ENCODE measurements at places on chromosomes 12 and 14.

GRCh38 chr14:20803223-20803622 is 579 bp upstream of the RNASE1 start:
- no peak for DNase-seq

DNA sequence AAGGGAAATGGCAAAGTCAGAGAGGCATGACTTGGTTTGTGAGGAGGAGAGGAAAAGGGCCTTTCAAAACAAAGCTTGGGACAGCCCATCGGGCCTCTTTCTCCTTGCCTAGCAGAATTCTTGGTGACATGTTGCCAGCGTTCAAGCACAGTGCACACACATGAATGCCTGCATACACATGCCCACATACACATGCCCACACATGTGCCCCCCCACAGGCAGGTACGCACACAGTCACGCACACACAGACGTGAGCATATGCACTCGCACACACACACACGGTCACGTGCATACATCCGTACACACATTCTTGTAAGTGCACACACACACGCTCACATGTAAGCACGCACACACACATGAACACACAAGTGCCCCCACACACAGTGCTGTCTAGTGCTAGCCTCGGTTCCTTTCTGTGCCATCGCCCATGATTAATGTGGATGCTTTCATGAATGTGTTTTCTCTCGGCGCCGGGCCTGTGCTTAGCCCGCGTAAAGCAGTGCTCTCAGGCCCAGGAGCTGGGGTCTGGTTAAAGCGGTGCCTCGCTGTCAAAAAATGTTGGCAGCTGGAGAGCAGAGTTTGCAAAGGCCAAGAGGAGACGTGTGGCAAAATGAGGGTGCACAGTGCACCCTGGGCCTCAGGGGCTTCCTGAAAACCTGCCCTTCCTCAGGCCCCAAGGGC is 328.8 kb upstream of the DIO3 start:
- DNase-seq = no peak

GRCh38 chr12:89993632-89994031 is 285.0 kb upstream of the ATP2B1 start:
- no peak for DNase-seq

DNA sequence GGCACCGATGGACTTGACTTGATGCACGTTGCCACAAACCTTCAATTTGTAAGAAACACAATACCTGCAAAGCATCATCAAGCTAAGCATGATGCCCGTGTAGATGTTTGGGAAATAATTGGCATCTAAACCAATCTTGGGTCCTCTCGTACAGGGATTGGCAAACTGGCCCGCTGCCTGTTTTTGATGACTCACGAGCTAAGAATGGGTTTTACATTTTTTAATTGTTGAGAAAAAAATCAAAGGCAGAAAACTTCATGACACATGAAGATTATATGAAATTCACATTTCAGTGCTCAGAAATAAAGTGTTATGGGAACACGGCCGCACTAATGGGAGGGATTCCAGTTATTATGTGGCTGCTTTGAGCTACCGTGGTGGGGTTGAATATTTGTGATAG is 10.9 kb downstream of the MTA1 start:
- no peak for DNase-seq

- DNase-seq = no peak
Measured at GRCh38 chr12:79200176-79200575, 335.6 kb downstream of the SYT1 start.

DNA sequence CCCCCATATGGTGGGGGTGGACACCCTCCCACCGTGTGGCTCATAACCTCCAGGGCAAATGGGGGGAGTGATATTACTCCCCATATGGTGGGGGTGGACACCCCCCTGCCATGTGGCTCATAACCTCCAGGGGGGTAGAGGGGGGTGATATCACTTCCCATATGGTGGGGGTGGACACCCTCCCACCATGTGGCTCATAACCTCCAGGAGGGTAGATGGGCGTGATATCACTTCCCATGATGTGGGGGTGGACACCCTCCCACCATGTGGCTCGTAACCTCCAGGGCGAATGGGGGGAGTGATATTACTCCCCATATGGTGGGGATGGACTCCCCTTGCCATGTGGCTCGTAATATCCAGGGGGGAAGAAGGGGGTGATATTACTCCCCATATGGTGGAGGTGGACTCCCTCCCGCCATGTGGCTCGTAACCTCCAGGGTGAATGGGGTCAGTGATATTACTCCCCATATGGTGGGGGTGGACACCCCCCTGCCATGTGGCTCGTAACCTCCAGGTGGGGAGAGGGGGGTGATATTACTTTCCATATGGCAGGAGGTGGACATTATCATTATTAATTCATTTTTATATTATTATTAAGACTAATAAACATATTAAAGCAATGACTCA is 51.2 kb upstream of the OXA1L start:
- DNase-seq = no peak

GRCh38 chr14:52741865-52742264 is 11.9 kb downstream of the STYX start:
- no peak for DNase-seq

- DNase-seq = no peak
Measured at GRCh38 chr12:26771861-26772260, 61.1 kb downstream of the ITPR2 start.

- no peak for DNase-seq
Measured at GRCh38 chr14:95274279-95274678, 45.4 kb downstream of the CLMN start.

DNA sequence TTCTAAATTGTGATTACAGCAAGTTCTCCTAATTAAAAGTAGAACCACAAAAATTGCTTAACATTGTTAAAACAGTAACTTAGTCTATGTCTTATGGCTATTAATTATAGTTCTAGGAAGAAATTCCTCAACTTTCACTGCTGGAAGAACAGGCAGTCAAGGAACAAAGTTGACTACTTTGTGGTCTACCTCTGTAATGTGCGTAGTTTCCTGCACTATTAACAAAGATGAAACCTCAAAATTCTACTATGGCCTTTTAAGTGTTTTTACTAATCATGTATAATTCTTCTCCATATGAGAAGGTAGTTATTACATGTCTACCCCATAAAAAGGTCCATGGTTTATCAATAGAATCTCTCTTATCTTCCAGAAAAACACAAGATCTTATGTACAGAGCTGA is 7.6 kb downstream of the RASSF9 start:
- DNase-seq = no peak

GRCh38 chr12:11757531-11757930 is 108.1 kb downstream of the ETV6 start:
- no peak for DNase-seq

DNA sequence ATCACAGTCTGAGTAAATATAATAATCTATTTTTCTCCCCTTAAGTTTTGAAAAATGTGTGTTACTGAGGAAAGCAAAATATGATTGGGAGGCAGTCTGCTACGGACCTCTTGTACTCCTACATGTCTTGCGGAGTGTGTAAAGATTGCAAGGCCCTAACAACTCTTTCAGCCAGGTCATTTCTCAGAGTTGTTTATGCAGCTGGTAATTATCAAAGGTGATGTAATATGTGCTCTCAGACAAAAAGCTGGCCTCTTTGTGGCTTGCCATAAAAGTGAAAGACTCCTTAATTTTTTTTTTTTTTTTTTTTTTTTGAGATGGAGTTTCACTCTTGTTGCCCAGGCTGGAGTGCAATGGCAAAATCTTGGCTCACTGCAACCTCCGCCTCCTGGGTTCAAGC is 40.5 kb upstream of the MON2 start:
- DNase-seq = no peak

GRCh38 chr12:52037248-52037861 is 13.9 kb upstream of the NR4A1 start:
- DNase-seq = no peak

DNA sequence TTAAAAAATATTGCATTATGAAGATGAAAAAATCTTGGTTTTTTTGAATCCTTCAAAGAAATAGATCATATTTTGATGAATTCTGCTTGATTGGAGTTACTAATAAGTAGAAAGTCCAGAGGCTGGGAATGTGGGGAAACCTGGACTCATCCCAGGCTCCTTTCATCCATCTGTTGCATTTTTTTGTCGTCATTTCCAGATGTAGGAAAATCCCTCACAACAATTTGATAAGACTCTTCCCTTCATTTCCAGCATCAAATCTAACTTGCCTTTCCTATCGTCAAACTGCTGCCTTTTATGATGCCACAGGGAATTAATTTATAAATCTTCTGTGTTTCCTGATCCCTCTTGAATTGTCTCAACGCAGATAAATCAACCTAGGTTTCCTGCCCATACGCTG is 211.6 kb downstream of the FBXL14 start:
- no peak for DNase-seq

DNA sequence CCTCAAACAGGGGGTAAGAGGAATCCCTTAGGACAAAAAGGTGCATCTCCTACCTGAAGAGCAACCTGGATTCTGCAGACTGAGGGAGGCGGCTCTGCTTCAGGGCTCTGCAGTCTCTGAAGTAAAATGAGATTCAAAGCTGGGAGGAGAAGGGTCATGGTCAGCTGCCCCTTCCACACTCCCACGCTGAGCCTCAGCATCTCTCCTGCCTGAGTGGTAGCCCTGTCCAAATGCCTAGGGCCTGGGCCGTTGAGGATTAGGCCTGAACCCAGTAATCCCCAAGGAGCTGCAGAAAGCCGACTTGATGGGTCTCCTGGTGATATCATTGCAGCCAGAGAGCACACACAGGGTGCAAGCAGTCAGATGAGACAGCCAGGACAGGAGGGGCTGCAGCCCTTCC is 18.9 kb downstream of the PHLDA1 start:
- DNase-seq = no peak

GRCh38 chr12:130715150-130715997 is 725 bp downstream of the RIMBP2 start:
- no peak for DNase-seq

DNA sequence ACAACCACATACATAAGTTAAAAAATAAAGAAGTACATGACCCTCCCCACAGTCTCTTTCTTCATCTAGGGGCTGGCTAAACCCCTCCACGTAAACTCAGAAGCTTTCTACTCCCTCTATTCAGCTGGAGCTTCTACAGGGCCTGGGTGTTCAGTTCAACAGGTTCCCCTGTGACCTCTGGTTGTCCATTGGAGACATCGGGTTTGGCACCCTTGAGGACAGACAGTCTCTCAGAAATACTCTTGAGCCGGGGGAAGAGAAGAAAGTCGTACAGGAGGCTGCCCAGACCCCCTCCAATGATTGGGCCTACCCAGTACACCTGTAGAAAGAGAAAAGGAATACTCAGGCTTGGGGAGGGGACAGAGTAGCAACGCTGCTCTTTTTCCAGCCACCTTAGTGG is 1.9 kb upstream of the TIMELESS start:
- DNase-seq = no peak

- DNase-seq = no peak
Measured at GRCh38 chr14:63508033-63508432, 35.1 kb downstream of the PPP2R5E start.

- DNase-seq = no peak
Measured at GRCh38 chr14:100073576-100074430, 8.6 kb downstream of the EVL start.

DNA sequence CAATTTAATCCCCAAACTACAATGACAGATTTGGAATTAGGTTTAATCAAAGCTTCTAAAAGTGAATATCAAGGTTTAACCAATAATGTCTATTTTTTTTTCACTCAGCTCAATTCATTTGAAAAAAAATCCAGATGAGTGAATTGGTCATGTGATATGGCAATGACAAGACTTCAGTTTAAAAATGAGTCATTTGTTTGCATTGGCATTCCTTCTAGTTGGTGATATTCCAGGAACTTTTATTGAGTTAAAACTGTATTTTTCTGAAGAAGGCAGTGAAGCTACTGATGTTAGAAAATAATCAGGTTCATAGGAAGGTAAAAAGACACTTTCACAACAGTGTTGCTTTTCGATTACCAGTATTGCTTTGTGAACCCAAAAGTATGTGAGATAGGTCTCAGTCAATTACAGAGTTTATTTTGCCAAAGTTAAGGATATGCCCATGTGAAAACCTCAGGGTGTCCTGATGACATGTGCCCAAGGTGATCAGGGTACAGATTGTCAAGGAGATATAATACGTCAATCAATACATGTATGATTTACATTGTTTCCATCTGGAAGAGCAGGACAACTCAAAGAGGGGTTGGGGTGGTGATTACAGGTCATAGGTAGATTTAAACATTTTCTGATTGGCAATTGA is 1214.9 kb downstream of the GALC start:
- no peak for DNase-seq

DNA sequence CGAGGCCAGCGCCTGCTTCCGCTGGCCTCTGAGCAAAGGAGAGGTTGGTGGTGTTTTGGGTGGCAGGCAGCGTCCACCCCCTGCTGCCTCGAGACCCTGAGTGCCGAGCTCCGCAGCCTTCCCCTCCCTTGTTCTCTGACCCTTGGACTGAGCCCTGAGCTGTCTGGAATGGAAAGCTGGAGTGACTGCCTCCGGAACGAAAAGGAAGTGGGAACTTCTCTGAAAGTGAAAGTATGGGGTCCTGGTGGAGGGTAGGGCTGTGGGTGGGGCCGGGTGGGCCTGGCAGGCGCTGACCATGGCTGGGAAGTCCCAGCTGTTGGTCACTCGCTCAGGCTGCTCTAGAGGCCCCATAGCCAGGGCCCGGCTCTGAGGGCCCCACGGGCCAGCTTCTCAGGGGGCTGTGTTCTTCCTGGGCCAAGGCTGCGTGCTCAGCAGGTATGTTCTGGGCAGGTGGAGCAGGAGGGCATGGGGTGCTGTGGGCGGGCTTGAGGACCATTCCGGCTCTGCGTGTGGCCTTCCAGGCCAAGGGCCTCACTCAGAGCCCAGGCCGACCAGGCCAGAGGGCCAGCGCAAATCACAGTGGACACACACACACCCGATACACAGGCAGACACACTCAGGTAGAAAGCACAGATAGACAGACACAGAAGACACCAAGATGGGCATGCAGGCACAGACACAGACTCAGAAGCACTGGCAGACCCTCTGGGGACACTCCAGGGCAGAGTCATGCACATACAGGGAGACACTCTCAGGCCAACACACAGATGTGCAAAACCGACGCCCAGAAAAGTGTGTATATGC is at the start of gene EXOC3L4:
TSS of gene EXOC3L4 (plus strand) at position 320 of the 804 bp plus-strand sequence. CDS start 5,495 bp downstream, outside the sequence.
- no peak for DNase-seq

- no peak for DNase-seq
Measured at GRCh38 chr12:50353869-50354593, 42.4 kb downstream of the FAM186A start.

GRCh38 chr14:32808644-32809043 is 130.0 kb upstream of the NPAS3 start:
- DNase-seq = no peak

DNA sequence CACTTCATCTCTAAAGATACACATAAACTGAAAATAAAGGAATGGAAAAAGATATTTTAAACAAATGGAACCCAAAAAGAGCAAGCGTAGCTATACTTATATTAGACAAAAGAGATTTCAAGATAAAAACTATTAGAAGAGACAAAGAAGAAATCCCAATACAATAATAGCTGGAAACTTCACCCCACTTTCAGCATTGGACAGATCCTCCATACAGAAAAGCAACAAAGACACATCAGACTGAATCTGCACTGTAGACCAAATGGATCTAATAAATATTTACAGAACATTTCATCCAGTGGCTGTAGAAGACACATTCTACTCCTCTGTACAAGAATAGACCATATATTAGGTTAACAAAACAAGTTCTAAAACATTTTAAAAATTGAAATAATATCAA is 117.6 kb upstream of the PDE3A start:
- DNase-seq = no peak

- peak; percentile 79 for DNase-seq
Measured at GRCh38 chr12:124566161-124566996, 1.0 kb downstream of the NCOR2 start.

- DNase-seq = no peak
Measured at GRCh38 chr12:107490010-107490409, 195.6 kb upstream of the PWP1 start.

GRCh38 chr14:32027255-32027939 is 49.7 kb upstream of the ARHGAP5 start:
- no peak for DNase-seq
